ENCODE measurements at places on chromosomes 5 and 9. TPM values are rescaled to one million over a fixed set of nuclear protein-coding genes. Genes with fewer than 3 reads are reported as not detected.

DNA sequence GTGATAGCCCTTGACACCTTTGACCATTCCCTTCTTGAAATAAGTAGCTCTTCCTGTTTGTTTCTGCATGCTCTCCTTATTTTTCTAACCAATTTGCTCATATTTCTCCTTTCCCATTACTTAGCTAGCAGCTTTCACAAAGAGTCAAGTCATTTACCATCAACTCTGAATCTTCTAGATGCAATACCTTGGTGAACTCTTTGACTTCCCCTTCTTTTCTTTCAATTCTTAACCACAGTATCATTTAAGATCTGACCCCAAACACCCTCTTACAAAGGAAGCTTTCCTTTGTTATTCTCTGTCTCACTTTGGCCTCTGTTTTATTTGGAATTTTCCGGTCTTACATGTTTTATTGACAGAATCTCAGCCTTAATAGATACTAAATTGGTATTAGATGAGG lies 14.0 kb downstream of the NFX1 start:
- H3K36me3 ChIP-seq = peaks cover 70% of the 10 kb centered on the region
- no peak overlapping the region for H3K4me3 ChIP-seq
- H3K4me1 ChIP-seq = no peaks in the 10 kb centered on the region
- no peak overlapping the region for H3K27ac ChIP-seq
- no peak for DNase-seq

Gene LTC4S
- polyA plus RNA-seq = 2.8 TPM

Gene FAM221B
- 0.23 TPM for polyA plus RNA-seq

DNA sequence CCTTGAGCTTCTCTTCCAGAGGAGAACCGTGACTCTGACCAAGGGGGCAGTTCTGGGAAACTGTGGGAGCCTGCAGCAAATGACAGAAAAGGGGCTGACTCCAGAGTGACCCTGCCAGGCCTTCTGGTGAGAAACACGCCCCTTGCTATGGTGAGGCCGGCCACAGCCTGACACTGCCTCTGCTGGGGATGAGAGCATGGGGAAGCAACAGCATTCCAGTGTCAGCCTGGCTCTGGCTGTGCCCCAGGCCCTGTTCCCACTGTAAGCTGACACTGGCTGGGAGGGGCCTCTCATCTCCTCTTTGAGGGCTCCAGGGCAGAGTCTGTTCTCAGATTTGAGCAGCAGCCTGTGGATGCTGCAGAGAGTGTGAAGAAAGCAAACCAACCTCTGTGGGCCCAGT lies 180.0 kb upstream of the IL12B start:
- no peak overlapping the region for H3K4me3 ChIP-seq
- H3K27me3 ChIP-seq = peaks cover 2% of the 10 kb centered on the region
- H3K27ac ChIP-seq = peak overlapping the region; percentile 45
- peaks cover 8% of the 10 kb centered on the region for H3K4me1 ChIP-seq

DNA sequence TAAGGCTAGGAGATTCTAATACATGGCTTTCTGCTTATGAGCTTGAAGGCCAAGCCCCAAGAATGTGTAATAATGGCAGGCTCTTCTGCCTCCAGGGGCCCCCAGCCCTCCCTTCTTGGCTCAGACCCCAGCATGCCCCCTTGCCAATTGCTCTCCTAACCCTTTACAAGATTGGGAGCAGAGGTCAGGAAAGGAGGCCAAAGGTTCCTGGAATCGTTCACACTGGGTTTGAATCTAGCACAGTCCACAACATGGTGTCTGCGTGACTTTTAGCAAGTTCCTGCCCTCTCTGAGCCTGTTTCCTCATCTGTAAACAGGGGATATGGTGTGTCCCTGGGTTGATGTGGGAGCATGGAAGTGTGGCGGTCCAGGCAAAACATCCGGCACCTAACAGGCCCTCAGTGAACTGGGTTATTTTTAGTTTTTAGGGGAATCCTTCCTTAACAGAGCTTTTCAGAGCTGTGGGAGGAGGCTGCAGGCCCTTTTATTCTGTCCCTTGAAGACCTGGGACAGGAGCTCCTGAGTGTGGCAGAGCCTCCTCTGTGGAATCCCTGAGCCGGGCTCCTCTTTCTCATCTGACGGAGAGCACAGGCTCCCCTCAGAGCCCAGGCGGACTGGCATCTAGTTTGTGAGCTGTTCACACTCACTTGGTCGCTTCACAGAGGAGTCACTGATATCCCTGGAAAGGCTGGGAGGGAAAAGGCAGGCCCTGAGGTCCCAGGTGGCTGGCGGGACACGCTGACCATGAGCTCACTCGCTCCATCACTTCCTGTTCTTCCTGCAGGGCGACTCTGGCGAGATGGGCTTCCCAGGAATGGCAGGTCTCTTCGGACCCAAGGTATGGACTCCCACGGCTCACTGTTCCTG lies 23.4 kb upstream of the ORM1 start:
- no peak for DNase-seq
- no peak overlapping the region for H3K4me3 ChIP-seq
- H3K27ac ChIP-seq = no peak overlapping the region
- peaks cover 38% of the 10 kb centered on the region for H3K36me3 ChIP-seq
- H3K27me3 ChIP-seq = no peaks in the 10 kb centered on the region
- no peaks in the 10 kb centered on the region for H3K4me1 ChIP-seq

Gene HCN1
- polyA plus RNA-seq = 3.2 TPM

DNA sequence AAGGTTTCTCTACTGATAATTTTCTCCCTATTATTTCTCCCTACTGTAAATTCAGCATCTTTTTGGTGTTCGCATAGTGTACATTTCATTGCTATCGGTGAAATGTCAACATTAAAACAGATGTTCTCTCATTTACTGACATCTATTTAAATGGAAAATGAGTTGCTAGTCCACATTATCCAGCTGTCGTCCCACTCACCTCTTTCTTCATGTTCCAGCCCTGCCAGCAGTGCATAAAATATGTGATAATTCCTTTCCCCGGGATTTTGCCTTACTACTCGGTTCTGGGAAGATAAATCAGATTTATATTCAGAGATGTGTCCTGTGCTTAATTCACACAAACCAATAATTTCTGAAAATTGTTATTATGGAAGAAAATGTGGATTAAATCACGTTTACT lies 155.8 kb downstream of the MYO10 start:
- DNase-seq = peak; percentile 35
- H3K4me1 ChIP-seq = peaks cover 7% of the 10 kb centered on the region
- H3K27me3 ChIP-seq = no peaks in the 10 kb centered on the region
- peaks cover 20% of the 10 kb centered on the region for H3K36me3 ChIP-seq
- no peak overlapping the region for H3K4me3 ChIP-seq

DNA sequence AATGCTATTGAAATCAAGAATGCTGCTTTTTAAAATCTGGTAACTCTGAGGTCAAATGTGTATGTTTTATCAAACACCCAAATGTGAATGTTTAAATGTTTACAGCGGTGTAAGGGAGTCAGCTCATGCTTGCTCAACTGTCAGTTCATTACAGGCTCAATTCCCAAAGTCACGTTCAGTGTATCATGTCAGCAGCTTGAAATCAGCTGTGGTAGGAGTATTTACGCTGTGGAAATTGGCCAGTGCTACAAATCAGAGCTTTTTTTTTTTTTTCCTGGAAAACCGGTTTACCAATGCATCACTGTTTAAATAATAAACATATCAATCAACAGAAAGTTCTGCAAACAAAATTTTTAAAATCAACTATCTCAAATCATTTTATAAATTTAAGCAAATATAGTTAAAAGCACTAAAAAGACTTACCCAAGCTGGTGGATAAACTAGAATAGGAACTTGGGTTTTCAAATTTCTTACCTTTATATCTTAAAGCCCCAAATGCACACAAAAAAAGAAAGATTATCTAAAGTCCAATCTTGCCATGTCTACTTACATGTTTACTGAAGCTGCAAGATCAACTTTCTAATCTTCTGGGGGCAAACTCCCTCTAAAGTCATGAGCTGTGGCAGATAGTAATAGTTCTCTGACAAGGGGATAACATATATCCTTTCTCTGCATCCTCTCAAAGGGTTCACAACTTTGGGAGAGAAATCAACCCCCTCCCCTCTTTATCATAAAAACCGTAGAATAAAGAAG lies 57.6 kb upstream of the GRAMD2B start:
- H3K4me1 ChIP-seq = no peaks in the 10 kb centered on the region
- no peaks in the 10 kb centered on the region for H3K36me3 ChIP-seq
- DNase-seq = no peak

DNA sequence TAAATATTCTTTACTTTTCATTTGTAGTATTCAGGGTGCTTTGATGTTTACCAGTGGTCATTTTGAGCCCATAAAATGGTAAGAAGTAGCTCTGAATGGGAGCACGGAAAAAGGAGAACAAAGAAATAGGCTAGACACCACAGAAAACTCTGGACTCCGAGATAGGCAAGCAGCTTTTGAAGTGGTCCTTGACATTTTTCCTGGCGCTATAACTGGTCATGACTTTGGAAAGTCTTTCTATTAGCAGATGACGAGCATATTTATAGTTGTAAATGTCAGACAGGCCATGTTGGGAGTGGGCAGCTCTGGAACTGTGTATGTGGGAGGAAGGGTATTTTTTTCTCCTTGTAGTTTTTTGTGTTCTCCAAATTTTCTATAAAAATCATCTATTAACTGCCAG lies 126.1 kb upstream of the POC5 start:
- no peak for DNase-seq
- no peak overlapping the region for H3K27ac ChIP-seq
- no peaks in the 10 kb centered on the region for H3K4me1 ChIP-seq
- no peaks in the 10 kb centered on the region for H3K36me3 ChIP-seq
- H3K4me3 ChIP-seq = no peak overlapping the region
- H3K27me3 ChIP-seq = no peaks in the 10 kb centered on the region

GRCh38 chr9:117936185-117937130 lies 232.3 kb downstream of the TLR4 start:
- peak; percentile 61 for DNase-seq
- H3K4me3 ChIP-seq = no peak overlapping the region
- H3K4me1 ChIP-seq = no peaks in the 10 kb centered on the region

DNA sequence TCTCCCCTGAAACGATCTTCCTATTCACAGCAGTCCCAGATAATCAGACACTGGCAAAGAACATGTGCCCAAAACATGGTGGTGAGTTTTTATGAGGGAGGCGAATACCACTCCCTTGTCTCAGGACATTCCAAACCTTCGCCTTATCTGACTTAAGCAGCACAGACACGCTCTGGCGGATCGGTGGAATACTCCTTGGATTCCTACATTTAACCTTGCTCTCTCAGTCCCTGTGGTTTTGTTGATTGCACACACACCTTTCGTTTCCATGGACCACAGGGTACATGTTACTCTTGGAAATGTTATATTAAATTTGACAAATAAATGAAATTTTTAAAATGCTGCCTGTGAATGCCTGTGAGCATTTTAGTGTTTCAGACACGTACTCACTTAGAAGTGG lies 87.8 kb upstream of the CPEB4 start:
- H3K27me3 ChIP-seq = peaks cover 3% of the 10 kb centered on the region
- H3K27ac ChIP-seq = no peak overlapping the region
- no peak overlapping the region for H3K4me3 ChIP-seq
- no peak for DNase-seq

Gene SMIM33
- not detected for polyA plus RNA-seq

- H3K27ac ChIP-seq = no peak overlapping the region
- peaks cover 15% of the 10 kb centered on the region for H3K4me1 ChIP-seq
- DNase-seq = no peak
- H3K27me3 ChIP-seq = peaks cover 36% of the 10 kb centered on the region
Observed at GRCh38 chr9:4494332-4494731, 4.1 kb downstream of the SLC1A1 start.

DNA sequence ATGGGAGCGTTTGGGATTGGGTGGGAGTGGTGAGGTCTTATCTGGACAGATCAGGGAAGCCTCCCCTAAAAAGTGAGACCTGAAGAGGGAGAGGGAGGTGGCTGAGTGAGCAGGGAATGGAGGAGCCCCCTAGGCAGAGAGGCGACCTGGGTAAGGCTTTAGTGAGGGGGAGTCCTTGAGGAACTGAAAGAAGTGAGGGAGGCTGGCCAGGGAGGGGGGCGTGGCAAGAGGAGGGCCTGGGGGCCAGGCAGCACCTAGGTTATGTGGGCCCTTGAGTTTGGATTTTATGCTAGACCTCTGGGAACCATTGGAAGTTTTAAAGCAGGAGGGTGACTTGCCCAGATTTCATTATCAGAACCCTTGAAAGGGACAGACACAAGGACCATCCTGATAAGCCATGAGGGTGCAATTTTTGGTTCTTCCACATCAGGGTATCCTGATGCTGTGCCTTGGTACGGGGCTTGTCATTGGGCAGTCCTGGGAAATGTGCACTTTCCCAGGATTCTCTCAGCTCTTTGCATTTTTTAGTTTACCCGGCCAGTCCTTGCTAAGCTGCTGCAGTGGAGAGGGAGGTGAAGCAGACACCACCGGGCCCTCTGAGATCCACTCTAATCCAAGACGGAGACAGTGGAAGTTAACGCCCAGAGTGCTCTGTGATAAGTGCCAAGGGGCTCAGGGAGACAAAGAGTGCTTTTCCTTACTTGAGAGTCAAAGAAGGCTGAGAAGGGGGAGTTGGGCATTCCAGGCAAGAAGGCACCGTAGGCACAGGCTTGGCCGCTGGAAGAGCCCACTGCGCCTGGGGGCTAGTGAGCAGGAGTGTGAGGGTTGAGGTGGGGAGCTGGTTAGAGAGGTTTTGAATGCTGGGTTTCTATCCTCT lies 16.1 kb downstream of the GSN start:
- DNase-seq = no peak
- H3K4me3 ChIP-seq = no peak overlapping the region
- H3K36me3 ChIP-seq = peaks cover 19% of the 10 kb centered on the region

Gene PRKAA1
- polyA plus RNA-seq = 21.0 TPM

DNA sequence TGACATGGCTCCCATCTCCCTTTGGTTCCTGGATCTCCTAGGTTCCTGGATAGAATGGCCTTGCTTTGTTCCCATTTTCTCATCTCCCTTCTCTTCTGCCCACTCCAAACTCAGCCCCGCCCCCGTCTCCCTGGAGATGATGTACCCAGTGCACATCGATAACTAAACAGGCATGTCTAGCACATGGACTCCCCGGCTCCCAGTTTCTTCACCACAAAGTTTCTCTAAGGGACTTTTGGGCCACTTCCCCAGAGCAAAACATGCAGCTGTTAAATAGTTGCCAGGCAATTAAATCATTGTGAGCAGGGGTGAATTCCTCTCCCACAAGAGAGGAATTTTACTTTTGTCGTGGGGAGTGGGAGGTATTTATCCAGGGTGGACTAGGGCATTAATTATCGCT lies 259.0 kb downstream of the GADD45G start:
- peaks cover 21% of the 10 kb centered on the region for H3K4me1 ChIP-seq
- H3K36me3 ChIP-seq = no peaks in the 10 kb centered on the region
- H3K4me3 ChIP-seq = no peak overlapping the region

- H3K4me3 ChIP-seq = peak overlapping the region; percentile 56
- H3K4me1 ChIP-seq = peaks cover 24% of the 10 kb centered on the region
- peak; percentile 17 for DNase-seq
- H3K27me3 ChIP-seq = peaks cover 44% of the 10 kb centered on the region
- no peak overlapping the region for H3K27ac ChIP-seq
Observed at GRCh38 chr5:114362977-114363761, 1.3 kb downstream of the KCNN2 start.
